ENCODE measurements at places on chromosomes 16 and 17.
A peak's percentile ranks its signal among the peaks of the same experiment; 100 is the strongest.

DNA sequence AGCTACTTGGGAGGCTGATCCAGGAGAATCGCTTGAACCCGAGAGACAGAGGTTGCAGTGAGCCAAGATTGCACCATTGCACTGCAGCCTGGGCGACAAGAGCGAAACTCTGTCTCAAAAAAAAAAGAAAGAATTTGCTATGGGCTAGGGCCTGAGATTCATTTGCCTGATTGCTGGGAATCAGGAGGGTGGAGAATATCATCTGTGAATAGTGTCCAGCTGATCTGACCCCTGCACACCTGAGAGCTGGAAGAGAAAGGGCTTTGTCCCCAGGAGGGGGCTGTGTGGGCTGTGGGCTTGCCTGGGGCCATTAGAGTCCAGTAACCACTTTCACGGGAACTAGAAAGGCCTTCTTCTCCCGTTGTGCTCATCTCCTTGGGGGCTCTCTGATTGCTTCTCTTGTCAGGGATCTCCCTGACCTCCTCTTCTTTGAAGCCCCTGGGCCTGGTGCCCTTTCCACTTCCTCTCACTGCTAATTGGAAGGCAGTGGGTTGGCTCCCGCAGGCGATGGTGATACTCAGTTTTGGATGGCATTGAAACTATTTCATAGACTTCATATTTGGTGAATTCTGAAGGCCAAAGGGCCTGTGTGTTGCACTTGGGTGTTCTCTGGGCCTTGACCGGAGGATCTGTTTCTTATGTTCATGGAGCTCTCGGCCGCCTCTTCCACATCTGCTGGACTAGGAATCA lies 66.1 kb upstream of the NFAT5 start:
- no peak for DNase-seq

- no peak for DNase-seq
Observed at GRCh38 chr17:35879773-35880654, at the start of gene CCL5. CCL5 (minus strand) TSS chr17:35880360.

GRCh38 chr17:50396261-50397110 lies 837 bp downstream of the LRRC59 start:
- DNase-seq: no peak

GRCh38 chr17:64183815-64184214 lies 53.9 kb upstream of the ERN1 start:
- peak; percentile 10 for DNase-seq

DNA sequence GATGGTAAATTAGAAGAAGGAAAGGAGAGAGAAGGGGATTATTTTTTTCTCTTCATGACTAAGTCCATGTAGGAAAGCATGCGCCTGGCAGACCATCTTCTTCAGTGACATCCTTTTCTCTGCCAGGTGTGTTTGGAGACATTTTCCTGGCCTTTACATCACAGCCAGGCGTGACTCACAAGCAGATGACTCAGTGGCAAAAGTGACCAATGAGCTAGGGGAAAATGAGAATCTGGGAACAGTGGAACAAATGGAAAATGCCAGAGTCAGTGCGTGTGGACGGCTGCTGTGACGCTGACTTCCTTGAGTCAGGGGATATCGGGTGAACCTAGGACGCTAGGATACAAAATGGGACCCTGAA lies 9.4 kb downstream of the KIAA0513 start:
- DNase-seq: no peak

DNA sequence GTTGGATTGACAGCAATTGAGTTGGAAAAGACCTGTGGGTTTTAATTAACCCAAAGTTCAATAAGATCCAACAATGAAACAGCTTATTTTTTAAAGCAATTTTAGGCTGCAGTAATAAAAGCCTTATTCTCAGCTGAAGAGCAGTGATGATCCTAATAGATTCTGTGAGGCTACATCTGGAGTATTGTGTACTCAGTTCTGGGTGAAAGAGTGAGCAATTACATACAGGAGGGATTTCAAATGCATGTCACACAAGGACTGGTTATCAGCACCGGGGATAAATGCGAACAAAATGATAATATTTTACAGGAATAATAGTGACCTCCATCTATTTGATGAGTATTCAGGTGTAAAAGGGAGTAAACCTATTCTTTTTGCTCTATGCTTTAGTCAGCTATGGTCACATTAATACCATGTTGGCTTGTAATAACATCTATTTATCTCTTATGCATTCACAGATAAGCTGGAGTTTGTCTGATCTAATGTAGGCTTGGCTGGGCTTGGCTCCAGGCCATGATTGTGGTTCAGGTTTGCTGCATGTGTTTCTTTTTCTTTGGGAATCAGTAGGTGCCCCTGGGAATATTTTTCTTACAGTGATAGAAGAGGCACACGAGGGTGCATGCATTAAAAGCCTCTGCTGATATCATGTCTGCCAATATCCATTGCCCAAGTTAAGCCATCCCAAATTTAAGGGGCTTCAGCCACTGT lies 22.2 kb upstream of the TOX3 start:
- DNase-seq: no peak

DNA sequence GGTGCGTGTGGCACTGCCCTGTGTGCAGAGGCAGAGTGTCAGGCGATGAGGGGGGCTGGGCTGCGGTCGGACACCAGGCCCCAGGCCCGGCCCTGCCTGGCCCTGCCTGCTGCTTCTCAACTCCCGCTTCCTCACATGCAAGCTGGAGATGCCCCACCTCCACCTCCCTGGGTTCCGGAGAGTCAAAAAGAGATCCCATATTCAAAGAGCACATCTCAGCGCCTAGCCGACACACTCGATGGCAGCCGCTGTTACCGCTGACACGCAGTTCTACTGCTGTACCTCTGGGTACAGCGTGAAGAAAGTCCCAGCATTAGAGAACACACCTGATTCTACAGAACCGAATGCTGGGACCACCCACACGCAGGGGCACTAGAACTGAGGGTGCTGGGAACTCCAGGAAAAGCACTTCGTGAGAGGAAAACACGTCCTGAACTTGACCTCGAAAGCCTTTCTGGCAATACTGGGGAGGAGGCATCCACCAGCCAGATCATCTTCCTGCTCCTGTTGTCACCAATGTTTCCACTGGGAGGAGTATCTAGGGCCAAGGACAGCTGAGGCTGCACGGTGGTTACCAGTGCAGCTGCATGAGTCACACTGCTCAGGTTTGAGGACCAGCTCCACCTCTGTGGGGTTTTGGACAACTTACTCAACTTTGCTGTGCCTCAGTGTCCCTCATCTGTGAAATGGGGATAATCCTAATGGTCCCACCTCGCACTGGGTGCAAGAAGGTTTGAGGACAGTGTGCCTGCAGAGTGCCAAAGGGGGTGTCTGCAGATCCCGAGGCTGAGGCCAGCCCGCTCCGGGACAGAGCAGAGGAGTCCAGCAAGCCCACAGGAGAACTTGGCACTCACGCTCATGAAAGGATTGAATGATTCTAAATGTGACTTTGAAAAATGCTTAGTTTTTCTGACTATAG lies 100.4 kb upstream of the DNAH17 start:
- DNase-seq: no peak

- DNase-seq: peak; percentile 28
Observed at GRCh38 chr16:57764341-57765159, 29.0 kb downstream of the KATNB1 start.

DNA sequence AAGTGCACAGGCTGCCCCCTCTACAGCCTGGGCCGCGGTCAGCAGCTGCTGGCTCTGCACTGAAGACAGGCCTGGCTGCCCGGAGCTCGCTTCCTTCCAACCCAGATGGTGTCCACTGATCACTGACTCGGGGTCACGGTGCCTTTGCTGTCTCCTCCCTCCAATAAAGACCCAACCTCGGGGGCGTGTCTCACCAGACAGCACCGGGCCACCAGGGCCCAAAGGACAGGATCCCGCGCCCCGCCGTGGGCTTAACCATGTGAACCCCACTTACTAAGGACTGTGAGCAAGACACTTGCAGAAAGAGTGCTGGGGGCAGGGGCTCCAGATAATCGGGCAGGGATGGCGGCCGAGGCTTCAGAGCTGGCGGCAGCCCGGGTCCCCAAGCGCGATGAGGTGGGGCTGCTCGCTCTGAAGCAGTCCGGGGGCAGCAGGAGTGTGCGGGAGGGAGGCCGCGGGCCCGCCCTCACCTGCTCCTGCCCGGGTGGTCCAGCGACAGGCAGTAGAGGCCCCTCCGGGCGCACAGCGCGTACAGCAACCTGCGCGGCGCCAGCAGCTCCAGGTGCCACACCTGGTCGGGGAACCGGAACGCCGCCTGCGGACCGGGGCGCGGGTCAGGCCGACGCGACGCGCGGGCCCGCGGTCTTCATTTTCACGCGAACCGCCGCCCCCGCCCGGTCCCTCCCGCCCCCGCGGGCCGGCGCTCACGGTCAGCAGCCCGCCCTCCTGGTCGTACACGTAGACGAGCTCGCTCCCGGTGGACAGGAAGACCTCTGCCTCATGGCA lies 502 bp downstream of the FAAP100 start:
- DNase-seq: no peak

GRCh38 chr17:17415006-17415405 lies 61.8 kb upstream of the MED9 start:
- no peak for DNase-seq

- DNase-seq: no peak
Observed at GRCh38 chr16:7614021-7614795, 281.6 kb downstream of the RBFOX1 start.

DNA sequence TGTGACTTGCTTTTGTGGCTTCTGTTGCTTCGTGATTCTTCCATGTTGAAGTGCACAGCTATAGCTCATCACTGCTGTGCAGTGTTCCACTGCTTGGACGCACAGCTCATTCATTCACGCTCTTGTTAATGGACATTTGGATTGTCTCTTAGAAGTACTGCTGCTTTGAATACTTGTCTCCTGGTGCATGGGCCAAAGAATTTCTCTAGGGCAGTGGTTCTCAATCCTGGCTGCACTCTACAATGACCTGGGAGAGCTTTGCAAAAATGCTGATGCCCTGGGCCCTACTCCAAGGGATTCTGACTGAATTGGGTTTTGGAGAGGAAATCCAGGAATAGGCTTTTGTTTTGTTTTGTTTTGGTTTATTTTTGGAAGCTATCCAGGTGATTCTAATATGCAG lies 20.0 kb downstream of the CCL17 start:
- DNase-seq: no peak

- DNase-seq: peak; percentile 86
Observed at GRCh38 chr17:38799501-38800236, at the start of gene PIP4K2B. PIP4K2B (minus strand) TSS chr17:38799556; CDS start chr17:38799424, 132 bp downstream.

GRCh38 chr17:40310882-40311391 lies 2.0 kb downstream of the RARA start:
- DNase-seq: no peak

DNA sequence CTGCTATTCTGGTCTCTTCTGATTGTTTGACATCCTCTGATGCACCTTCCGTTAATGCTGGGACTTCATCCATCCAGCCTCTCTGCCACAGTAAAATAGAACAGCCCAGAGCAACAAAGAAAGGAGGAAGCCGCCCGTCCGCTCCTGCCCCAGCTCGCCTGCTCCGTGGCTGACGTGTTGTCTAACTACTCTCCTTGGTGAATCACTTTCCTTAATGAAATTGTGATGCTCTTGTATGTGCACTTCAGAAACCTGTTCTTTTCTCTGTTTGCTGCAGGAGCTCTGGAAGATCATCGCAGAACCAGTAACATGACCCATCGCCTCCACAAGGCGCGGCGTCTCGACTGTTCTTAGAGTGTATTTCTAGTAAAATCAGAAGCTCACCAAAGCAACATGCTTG lies 24.3 kb downstream of the METTL22 start:
- DNase-seq: no peak

Data from stimulated activated CD4-positive, alpha-beta T cell treated with anti-CD3 and anti-CD28 coated beads, Interleukin-15, amount 100 ng/mL, for 48 hours (primary cell).